ENCODE measurements at places on chromosomes 3 and 15. TPM values are rescaled to one million over a fixed set of nuclear protein-coding genes. Genes with fewer than 3 reads are reported as not detected.

- no peaks in the 10 kb centered on the region for H3K27me3 ChIP-seq
- peaks cover 1% of the 10 kb centered on the region for H3K36me3 ChIP-seq
- H3K4me1 ChIP-seq: no peaks in the 10 kb centered on the region
- H3K4me3 ChIP-seq: no peak overlapping the region
Measured at GRCh38 chr3:75101329-75102147, 487.1 kb upstream of the CNTN3 start.

GPR160 gene
- 0.49 TPM for total RNA-seq

- DNase-seq: no peak
- no peaks in the 10 kb centered on the region for H3K36me3 ChIP-seq
- no peaks in the 10 kb centered on the region for H3K27me3 ChIP-seq
- H3K4me1 ChIP-seq: peaks cover 43% of the 10 kb centered on the region
- no peak overlapping the region for H3K4me3 ChIP-seq
Measured at GRCh38 chr3:195149292-195150030, 121.5 kb downstream of the XXYLT1 start.

DNA sequence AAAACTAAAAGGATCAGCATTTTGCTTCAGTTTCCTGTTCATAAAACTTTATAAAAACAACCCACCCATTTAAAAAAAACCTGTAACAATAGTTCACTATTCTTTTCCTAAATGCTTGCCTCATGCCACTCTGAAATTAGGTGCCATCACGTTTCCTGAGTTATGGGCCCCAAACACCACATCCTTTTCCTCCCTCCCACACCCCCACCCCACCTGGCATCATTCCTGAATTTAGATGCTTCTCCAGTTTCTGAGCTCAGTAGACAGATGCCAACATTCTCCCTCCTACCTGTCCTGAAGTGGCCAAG lies 11.9 kb upstream of the ARHGEF3 start:
- DNase-seq: no peak
- no peak overlapping the region for H3K4me3 ChIP-seq
- H3K4me1 ChIP-seq: peaks cover 13% of the 10 kb centered on the region
